GM23338 (cell line): ENCODE measurements at places on chromosomes 6 and 20. TPM values are rescaled to one million over a fixed set of nuclear protein-coding genes. Genes with fewer than 3 reads are reported as not detected.
A peak's percentile ranks its signal among the peaks of the same experiment; 100 is the strongest.

The SALL4 gene
- 218 and 227 TPM in 2 replicates for total RNA-seq

The CST2 gene
- total RNA-seq: not detected in 2 replicates

The RFX6 gene
- total RNA-seq: 0.31 and 0.35 TPM in 2 replicates

The HTR1B gene
- total RNA-seq: 0.21 and 0.58 TPM in 2 replicates

The HCRTR2 gene
- total RNA-seq: not detected in 2 replicates

The MOCS1 gene
- total RNA-seq: 21.5 and 28.1 TPM in 2 replicates

The NQO2 gene
- total RNA-seq: 117 and 125 TPM in 2 replicates

The TRIM40 gene
- total RNA-seq: not detected in 2 replicates

The PCED1A gene
- 8.9 and 9.9 TPM in 2 replicates for total RNA-seq

GRCh38 chr6:35512006-35512405, 690 bp downstream of the TULP1 start:
- peak; percentile 39 for DNase-seq

DNA sequence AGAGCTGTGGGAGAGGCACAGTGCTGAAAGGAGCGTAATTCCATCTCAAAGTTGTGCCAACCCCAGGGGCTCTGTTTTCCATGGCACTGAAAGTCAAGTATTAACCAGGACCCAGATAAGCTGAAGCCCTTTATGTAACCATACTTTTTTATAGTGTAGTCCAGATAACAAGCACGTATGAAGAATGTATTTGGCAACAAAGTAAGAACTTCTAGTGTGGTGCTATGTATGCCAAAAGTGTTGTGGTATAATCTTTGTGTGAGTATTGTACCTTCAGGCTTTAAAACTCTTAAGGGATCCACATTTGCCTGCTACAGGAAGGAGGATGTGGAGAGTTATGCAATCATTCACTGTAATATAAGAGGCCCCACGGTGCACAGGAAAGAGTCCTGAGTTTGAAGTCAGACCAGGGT, 129.4 kb downstream of the IBTK start:
- DNase-seq: no peak

DNA sequence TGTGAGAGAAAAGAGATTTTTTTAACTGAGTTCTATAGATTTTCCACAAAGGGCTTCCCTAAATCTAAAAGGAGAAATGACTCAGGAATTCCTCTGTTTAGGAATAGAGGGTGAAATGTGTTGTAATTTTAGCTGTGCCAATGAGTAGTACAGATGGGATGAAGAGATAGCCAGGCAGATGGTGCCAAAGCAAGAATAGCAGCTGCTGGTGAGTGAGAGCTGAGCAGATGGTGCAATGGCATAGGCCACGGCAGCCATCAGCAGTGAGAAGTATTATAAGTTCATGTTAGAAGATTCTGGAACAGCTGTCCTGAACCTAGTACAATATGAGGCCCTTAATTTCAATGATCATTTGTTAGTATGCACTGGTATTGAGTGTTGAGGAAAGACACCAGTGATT, 40.2 kb upstream of the CRISP1 start:
- DNase-seq: no peak

GRCh38 chr6:6801005-6801335, 212.4 kb downstream of the LY86 start:
- no peak for DNase-seq

- peak; percentile 23 for DNase-seq
Observed at GRCh38 chr20:25058847-25059810, 1.2 kb upstream of the ACSS1 start.

GRCh38 chr6:16355699-16356446, 117.5 kb downstream of the GMPR start:
- peak; percentile 34 for DNase-seq

DNA sequence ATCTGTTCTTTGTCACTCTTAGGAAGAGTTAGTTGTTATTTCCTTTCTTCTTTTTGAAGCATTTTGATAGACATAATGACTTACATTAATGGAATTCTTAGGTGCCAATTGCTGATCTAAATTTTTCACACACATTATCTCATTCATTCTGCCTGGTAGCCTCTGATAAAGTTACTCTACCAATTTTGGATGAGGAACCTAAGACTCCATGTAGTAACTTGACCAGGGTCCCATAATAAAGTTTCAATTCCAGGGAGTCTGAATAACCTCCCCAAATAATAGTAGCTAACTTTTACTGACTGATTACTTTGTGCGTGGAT, 73.2 kb upstream of the CITED2 start:
- no peak for DNase-seq

DNA sequence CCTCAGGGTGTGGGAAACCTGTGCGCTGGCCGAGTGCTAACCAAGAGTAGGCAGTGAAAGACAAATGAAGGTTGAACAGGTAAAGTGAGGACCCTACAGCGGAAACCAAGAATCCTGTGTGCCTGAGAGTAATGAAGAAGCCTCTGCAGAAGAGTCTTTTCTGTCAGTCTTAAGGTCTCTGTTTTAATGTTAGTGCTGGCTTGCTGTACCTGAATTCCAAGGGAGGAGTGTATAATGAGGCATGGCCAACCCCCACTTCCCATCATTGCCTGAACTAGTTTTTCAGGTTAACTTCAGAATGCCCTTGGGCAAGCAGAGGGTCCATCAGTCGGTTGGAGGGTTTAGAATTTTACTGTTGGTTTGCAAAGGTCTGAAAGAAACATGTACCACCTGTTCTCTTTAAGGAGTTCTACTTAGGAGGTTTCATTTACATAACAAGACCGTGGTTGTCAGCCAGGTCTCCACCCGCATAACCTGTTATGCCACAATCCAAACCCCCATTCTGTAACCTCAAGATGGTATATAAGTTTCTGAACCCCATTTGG, 589 bp upstream of the PDCD2 start:
- DNase-seq: peak; percentile 84

GRCh38 chr20:44022464-44022863, 107.8 kb downstream of the TOX2 start:
- DNase-seq: no peak

DNA sequence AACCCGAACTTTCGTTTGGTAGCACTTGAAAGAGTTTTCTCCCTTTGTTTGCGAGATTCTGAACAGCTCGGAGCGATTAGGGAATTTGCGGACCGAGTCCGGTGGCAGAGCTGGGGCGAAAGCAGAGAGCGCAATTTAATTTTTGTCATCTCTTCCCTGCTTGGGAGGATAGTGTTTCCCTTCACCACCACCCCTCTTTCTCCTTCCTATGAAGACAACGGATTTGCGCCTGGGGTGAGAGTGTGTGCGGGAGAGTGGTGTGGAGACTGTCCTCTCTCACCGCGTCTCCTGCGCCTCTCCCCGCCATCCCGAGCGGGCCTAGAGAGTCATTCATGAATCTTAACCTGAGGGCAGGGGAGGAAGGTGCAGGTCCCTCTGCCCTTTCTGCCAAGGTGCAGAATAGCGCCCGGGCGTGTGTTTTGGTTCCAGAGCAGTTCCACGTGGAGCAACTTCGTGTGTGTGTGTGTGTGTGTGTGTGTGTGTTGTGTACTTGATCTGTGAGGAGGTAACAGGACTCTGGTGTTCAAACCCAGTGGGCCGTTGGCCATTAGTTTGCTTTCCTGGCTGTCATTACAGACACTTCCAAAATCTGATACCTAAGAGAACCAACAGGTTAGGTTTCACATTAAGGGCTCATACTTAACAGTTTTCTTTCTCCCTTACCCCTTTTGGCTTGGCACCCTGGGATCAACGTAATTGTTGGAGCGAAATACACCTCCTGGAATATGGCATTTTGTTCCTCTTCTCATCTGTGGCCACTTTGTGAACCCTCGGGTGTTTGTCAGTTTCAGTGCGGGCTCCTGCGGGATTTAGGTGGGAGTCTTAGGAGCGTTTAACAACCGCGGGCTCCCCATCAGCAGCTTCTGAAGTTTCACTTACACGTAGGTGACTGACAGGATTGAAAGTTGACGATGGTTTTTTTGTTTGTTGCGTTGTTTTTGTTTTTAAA, 1.8 kb downstream of the EYA4 start:
- DNase-seq: peak; percentile 45

DNA sequence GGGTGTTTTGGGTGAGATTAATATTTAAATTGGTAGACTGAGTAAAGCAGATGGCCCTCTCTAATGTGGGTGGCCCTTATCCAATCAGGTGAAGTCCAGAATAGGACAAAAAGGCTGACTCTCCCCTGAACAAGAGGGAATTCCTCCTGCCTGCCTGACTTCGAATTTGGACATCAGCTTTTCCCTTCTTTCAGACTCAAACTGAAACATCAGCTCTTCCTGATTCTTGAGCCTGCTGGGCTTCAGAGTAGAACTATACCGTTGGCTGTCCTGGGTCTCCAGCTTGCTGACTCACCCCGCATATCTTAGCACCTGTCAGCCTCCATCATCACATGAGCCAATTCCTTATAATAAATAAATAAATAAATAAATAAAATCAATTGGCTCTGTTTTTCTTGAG, 15.0 kb upstream of the TGM6 start:
- no peak for DNase-seq

DNA sequence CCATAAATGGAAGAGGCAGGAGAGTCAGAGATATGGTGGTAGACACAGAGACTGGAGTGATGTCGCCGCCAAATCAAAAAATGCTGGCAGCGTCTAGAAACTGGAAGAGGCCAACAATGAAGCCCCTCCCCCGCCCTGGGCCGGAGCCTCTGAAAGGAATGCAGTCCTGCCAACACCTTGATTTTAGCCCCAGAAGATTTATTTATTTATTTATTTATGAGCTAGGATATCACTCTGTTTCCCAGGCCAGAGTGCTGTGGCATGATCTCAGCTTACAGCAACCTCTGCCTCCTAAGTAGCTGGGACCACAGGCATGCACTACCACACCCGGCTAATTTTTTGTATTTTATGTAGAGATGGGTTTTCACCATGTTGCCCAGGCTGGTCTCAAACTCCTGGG, 82.6 kb upstream of the CCDC167 start:
- DNase-seq: peak; percentile 63

DNA sequence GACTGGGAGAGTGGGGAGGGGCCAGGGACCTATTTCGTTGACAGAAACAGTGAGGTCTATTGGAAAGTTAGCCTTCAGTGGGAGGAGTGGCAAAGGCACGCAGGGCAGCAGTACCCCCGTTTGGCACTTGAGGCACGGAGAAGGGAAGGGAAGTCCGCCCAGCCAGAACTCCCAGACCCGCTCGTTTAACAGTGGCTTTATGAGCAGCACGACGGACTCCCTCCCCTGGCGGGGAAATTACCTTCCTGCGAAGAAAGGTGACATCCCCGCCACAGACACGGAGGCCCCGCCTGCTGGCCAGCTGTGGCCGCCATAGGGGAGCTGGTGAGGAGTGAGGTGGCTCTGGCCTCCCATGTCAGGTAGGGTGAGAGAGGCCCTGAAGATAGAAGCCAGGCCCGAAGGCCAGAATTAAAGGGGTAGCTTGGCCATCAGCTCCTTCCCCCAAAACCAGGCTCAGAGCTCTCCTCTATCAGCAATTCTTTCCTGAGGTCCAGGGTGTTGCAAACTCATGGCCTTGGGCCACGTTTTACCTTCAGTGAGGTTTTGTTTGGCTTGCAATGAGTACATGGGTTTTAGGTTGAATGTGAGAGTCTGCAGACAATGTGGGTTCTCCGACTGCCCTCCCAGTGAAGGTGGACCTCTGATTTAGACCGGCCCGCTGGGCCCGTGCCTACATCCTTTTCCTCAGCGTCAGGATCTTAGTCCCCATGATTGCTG, 123.7 kb downstream of the MRPL14 start:
- peak; percentile 64 for DNase-seq

DNA sequence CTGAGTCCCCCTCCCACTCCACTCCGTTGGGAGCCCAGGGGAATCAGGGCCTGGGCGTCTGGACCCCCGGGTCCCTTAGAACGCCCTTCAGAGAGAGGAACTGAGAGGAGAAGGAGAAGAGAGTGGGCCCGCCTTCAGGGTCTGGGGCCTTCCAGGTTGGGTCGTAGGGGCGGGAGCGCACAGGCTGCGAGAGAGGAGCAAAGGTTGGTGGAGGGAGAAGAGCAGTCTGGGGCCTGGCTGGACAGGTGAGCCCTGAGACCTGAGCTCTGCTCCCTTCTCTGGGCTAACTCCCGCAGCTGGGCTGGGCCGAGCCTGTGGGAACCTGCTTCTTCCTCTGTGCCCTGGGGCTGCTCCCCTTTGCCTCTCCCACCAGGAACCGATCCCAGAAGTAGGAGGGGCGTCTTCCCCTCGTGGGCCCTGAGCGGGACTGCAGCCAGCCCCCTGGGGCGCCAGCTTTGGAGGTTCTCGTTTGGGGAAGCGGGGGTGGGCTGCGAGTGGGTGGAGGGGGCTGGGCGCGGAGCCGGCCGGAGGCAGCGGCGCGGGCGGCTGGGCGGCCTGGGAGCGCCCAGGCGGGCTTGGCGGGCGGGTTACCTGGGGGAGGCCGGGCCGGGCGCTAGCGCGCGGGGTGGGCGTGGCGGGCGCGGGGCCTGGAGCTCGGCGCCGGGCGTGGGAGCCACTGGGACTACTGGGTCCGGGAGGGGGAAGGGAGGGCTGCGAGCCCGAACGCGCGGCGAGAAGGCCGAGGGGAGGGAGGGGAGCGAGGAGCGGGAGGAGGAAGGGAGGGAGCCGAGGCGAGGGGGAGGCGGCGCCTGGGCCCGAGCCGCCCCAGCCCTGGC, at the start of gene DDR1:
Gene DDR1 (plus strand): TSS at position 835 of the 836 bp plus-strand sequence. CDS start 4,211 bp downstream, outside the sequence.
- peak; percentile 71 for DNase-seq

DNA sequence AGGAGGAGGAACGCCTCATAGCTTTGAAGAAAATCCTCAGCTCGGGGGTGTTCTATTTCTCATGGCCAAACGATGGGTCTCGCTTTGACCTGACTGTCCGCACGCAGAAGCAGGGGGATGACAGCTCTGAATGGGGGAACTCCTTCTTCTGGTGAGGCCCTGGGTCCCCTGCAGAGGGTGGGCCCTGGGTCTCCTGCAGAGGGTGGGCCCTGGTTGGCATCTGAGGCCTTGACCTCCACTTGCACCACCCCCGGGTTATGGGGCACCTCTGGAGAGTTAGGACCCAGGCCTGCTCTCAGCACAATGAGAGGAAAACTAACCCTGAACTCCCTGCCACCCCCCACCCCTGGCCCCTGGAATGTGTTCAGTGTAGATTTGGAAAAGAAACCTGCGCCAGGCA, 47.2 kb downstream of the SYNJ2 start:
- DNase-seq: no peak

GRCh38 chr20:53611449-53611894, 17.8 kb upstream of the ZNF217 start:
- peak; percentile 78 for DNase-seq

DNA sequence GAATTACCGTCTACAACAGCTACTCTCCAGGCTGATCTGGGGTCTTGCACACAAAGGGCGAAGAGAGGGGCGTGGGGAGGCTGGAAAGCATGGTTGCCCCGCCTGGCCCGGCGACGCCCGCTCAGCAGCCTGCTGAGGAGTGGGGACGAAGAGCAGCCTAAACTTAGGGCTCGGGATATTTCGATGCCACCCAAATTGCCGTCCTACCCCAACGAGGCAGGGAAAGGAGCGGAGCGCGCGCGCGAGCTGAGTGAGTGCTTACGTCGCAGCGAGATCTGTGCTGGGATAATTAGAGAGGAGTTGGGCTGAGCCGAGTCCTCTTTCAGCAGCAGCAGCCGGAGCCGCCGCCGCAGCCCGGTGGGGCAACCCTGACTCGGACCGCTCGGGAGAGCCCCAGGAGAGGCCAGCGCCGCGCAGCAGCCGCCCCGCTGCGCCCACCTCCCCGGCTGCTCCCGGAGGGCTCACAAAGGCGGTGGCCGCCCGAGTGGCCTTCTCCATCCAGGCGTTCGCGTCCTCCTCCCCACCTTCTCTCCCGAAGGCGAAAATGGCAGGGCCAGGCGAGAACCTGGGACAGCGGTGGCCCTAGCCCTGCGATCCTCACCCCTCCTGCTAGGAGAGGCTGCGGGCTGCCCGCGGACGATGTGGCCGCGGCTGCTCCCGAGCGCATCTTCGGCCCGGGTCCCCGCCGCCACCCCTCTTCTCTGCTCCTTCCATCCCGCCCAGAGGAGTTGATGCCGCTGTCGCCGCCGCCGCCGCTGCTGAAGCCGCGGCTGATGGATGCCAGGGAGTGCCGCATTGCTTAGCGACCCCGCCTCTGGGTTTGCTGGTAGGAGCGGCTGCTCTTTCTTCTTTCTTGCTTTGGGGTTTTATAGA, at the start of gene CLVS2:
Gene CLVS2 (plus strand): TSS at position 315 of the 873 bp plus-strand sequence. CDS start 1,543 bp downstream, outside the sequence.
- DNase-seq: peak; percentile 89
